A549 (cell line): ENCODE measurements at places on chromosomes 16 and 17.

- no peak for DNase-seq
These were observed 531.7 kb downstream of the NPIPA7 start for GRCh38 chr16:16910666-16911065.

DNA sequence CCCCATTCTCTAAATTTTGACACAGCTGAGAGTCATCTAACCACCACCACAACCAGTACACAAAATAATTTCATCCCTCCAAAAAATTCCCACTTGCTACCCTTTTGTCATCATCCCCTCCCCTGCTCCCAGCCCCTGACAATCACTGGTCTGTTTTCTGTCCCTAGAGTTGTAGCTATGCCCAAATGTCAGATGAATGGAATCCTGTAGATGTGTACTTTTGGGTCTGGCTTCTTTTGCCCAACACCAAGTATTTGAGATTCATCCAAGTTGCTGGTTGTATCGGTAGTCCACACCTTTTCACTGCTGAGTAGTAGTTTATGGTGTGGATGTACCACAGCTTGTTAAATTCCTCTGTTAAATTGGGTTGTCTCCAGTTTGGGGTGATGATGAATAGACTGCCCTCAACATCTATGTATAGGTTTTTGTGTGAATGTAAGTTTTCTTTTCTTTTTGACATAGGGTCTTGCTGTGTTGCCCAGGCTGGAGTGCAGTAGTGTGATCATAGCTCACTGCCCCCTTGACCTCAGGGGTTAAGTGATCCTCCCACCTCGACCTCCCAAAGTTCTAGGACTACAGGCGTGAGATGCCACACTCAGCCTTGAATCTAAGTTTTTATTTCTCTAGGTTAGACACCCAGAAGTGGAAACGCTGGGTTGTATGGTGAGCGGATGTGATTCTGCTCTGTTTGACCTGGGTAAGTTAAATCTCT is 14.6 kb upstream of the RMI2 start:
- DNase-seq, result no peak

GRCh38 chr17:20935740-20936139 is 107.1 kb downstream of the USP22 start:
- DNase-seq, result no peak

DNA sequence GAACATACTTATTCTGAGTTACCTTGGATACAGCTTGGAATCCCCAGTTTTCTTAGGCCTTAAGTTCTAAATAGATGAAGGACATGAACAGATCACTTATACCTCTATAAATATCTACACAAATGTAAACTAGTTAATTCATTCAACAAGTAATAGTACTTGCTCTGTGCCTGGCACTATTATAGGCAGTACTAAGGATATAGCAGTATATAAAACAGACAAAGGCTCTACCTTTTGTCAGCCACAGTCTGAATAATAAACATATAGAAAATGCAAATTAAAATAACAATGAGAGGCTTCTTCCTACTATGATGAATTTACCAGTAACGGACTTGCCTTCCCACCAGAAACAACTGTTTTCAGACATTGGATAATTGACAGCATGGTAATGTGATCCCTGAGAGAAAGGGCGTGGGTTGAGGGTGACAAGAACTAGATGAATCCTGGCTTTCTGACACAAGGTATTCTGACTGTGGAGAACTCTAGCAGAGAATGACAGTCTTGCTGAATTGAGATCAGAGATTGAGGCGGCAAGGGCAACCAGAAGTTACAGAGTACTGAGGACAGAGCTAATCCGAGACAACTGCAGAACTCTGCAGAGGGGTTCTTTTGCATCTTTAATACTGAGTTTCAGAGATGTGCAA is 170.5 kb downstream of the TANC2 start:
- no peak for DNase-seq

- DNase-seq, result peak; percentile 86
These were observed 18.7 kb downstream of the TNS4 start for GRCh38 chr17:40482722-40483121.

- DNase-seq, result no peak
These were observed 12.2 kb downstream of the ZNHIT3 start for GRCh38 chr17:36498560-36499300.

DNA sequence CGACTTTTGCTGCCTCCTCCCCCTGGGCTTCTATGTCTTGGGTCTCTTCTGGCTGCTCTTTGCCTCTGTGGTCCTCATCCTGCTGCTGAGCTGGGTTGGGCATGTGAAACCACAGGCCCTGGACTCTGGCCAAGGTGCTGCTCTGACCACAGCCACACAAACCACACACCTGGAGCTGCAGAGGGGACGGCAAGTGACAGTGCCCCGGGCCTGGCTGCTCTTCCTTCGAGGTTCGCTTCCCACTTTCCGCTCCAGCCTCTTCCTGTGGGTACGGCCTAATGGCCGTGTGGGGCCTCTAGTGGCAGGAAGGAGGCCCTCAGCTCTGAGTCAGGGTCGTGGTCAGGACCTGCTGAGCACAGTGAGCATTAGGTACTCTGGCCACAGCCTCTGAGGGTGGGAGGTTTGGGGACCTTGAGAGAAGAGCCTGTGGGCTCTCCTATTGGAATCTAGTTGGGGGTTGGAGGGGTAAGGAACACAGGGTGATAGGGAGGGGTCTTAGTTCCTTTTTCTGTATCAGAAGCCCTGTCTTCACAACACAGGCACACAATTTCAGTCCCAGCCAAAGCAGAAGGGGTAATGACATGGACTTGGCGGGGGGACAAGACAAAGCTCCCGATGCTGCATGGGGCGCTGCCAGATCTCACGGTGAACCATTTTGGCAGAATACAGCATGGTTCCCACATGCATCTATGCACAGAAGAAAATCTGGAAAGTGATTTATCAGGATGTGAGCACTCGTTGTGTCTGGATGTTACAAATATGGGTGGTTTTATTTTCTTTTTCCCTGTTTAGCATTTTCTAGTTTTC is 2.3 kb downstream of the GP1BA start:
- DNase-seq, result no peak

DNA sequence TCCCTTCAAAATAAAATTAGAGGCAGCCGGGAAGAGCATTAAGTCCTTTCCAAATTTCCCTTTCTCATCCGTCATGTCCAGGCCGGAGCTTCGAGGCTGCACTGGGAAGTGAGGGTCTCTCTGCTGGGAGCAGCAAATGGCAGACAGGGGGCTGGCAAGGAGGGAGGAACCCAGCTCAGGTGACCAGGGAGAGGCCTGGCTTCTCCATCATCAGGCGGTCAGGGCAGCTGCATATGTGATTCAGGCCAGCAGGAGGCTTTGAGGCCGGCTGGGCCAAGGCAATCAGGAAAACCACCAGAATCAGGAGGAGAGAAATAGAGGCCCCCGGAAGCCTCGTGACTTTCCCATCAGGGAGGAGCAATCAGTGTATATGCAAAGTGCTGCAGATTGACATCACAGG is 85.0 kb upstream of the RPL38 start:
- peak; percentile 41 for DNase-seq

DNA sequence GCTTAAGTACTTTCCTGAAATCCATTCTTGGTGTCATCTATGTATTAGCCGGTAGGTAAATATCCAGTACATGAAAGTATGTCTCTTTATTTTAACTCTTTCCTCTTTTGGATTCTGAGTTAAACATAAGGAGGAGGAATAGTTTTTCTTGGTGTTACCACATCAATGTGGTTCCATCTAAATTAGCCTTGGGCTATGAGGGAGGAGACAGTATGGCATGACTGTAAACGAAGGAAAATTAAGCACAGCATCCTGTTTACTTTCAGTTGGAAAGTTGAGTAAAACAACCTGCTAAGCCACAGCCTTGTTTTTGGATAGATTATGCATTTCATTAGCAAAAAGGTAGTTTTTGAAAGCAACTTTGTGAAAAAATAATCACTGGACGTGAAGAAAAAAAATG is 693.0 kb upstream of the SOX9 start:
- no peak for DNase-seq

DNA sequence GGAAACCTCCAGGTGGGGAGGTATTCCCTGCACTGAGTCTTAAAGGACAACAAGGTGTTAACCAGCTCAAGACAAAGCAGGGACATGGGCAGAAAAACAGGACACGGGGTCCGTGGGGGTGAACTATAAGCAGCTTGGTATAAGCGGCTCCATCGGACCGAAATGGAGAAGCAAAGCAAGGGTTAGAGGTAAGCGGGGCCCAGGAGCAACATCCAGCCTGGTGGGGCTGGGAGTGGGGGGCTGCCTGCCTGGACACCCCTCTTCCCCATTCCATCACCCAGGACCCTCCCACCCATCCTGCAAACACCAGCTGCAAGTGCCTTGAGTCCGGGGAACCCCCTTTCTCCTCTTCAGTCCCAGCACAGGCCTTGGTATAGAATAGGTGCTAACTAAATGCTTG is 29.5 kb downstream of the MYH11 start:
- DNase-seq, result no peak

DNA sequence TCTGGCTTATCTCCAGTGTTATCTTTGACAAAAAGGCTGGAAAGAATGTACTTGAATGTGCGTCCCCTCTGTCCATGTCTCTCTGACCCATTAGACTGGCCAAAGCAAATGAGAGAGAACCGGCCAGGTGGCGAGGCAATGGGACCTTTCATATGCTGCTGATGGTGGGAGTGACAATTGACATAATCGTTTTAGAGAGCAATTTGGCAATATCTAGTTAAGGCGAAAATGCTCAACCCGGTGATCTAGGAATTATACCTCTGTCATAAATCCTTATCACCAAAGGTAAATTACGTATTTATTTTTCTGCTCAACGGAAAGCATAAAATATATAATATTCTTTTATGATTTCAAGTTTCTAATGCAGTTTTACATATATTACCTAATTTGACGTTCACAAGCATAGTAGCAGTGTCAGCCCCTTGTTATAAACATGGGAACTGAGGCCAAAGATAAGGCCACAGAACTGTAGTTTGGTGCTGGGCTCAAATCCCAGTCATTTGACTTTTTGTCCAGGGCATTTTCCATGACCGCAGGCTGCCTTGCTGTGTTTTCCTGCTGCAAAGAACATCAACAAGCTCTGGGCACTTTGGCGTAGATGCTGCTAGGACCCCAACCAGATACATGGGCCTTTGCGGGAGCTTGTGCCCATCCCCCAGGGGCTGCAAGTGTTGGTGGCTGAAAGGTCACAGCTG is 14.7 kb upstream of the SDK2 start:
- no peak for DNase-seq

DNA sequence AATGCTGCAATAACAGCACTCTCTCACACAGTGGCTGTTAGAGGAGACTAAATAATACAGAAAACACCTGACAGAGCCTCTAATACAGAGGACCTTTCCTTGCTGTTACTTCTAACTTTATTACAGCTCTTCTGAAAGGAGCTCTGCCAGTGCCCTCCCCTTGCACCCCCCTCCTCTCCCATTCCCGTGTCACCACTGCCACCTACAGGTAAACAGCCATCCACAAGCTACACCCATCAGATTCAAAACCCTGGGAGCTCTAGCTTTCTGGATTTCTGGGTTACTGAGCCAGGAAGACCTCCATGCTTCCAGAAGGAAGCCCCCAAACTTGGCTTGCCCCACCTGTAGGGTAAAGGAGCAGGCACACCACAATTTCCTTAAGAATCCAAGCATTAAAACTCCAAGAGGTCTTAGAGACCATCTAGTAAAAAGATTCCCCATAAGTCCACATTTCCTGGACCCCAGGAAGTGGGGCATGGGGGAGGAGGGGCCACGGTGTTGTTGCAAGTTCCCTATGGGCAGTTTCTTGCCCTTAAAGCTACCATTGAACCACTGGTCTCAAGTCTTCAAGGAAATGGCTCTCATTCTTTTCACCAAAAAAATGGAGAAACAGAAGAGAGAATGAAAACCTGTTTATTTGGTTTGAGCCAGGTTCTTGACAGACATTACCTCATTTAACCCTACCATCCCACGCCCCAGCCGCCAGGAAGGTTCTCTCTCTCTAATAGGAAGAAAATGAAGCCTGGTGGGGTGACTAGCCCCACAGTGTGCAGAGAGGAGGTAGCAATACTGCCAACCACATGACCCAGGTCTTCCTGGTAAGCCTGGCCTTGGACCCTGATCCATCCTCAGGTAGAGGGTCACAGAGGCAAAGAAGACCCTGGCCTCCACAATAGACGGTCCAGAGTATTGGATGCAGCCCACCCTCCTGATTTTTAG is 52.8 kb downstream of the TOM1L2 start:
- peak; percentile 96 for DNase-seq

GRCh38 chr16:81448154-81449131 is 3.8 kb downstream of the CMIP start:
- no peak for DNase-seq

DNA sequence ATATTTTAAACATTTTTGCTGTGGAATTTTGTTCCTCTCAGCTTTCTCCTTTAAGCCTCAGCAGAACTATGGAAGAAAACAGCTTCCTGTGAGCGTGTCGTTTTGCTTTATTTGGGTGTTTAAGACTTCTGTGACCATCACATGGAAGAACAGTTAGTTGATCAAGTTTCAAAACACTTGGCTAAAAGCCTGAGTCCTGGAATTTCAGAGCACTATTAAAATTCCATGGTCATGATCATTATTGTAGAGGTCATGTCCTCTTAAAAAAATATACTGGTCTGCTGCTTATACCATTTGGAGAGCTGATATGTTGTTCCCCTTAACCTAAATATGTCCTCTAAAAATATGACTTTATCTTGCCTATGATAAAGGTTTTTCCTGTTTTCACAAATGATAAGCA is 12.6 kb upstream of the CDR2 start:
- no peak for DNase-seq

DNA sequence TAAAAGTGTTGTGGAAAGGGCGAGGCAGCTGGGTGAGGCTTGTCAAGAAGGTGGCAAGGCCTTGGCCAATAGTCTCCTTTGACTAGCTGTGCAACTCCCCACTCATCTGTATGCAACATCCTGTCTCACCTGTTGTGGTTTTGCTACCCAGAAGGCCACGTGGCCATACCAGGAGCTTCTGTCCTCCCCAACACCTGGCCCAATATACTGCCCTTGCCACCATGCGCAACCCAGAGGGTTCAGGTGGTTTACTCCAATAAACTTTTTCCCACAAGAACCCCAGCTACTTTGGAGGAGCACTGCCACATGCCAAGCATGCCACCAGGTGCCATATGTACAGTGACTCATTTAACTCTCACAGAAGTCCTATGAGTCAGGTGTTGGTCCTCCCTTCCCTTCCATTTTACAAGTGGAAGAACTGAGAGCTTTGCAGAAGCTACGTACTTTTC is 10.2 kb downstream of the MYO19 start:
- DNase-seq, result no peak

DNA sequence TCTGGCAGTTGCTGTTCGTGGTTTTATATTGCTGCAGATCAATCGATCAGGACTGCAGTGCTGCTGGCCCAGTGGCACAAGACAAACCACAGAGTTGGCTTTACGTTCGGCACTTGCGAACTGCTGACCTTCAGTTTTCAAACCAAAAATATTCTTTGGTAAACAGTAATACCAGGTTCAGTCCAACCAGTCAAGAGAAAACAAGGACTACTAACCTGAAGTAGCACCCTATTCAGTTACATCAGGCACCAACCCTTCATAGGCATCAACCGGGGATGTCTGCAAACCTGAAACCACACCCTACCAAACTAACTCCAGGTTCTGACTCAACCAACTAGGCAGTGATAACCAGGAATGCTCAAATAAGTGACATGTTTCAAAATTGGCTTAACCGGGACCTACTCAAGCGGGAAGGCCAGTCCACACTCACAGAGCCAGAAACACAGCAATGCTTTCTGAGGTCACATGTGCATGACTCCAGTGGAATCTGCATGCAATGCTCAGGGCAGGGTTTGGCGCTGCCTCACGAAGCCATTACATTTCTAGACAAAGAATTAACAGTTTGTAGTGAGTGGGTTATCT is 91.1 kb downstream of the SMG6 start:
- DNase-seq, result no peak
